Left renal pelvis (tissue), 4 donors: ENCODE measurements at places on chromosomes 6 and 20.

- DNase-seq = no peak
Observed at GRCh38 chr6:77425216-77425615, 38.1 kb downstream of the HTR1B start.

DNA sequence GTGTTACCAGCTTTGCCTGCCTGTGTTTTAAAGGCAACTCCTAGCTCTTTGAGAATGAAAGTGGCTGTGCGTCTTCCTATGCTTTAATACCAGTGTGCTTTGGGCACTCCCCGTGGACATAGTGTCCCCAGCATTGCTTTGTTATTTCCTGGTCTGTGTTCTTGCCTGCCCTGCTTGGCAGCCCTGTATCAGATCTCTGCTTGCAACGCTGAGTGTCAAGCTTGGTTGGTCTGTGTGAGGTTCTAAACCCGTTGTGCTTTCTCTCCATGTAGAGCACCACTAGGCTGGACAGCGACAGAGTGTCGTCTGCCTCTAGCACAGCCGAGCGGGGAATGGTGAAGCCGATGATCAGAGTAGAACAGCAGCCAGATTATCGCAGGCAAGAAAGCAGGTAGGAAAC, 80.2 kb downstream of the AFDN start:
- DNase-seq = peak; percentile 35

GRCh38 chr20:60512443-60512842, 554.2 kb downstream of the CDH26 start:
- DNase-seq = no peak

DNA sequence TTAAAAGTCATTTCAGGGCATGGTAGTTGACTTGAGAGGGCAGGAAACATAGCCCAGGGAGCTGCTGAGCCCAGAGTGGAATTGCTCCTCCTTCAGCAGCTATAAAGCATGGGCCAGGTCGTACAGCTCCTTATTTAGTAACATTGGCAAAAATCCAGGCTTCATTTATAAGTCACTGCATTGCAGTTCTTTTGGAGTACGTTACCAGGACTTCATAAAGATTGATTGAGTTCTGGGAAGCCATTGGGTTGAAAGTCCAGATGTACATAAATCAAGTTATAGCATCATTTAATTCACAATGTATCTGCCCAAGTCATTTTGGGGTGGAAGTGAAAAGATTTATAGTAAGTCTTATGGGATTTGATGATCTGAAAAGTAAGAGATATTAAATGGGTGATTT, 53.0 kb upstream of the ANKEF1 start:
- DNase-seq = no peak

DNA sequence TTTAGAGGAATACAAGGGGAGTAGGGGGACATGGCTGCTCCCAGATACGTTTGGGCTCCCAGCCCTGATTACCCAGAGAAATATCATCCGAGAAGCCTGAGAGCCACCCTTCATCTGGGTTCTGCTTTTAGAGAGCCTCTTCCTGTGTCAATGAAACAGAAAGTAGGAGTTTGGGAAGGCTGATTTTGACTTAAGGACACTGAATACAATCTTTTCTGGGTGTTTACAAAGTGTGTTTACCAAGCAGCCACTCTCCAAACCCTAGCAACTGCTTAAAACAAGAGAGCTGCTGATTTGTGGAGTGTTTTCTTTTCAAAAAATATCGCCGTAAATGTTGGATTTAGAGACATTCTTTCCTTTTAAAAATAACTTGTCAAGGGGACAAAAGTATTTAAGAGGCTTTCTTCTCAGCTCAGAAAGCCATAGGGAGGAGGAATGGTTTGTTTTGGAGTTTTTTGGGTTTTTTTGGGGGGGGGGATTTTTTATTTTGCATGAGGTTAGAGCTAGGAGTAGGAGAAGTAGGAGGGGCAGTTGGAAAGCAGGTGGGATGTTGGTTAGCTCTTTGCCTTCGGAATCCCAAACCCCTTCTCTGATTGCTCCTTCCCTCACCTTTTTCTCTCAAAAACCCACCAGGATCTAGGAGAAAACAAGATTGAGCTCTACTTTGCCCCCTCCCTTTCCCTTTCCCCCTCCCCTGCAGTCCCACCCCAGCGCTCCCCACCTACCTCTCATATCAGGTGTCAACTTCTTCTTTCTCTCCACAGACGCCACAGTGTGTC, 12.4 kb downstream of the MAFB start:
- no peak for DNase-seq
